ENCODE measurements at places on chromosomes 16 and 17. TPM values are rescaled to one million over a fixed set of nuclear protein-coding genes. Genes with fewer than 3 reads are reported as not detected.
A peak's percentile ranks its signal among the peaks of the same experiment; 100 is the strongest.

GRCh38 chr16:77212741-77213541 lies 13.7 kb downstream of the SYCE1L start:
- peak overlapping the region; percentile 73 for H3K4me3 ChIP-seq
- peaks cover 14% of the 10 kb centered on the region for H3K27me3 ChIP-seq
- DNase-seq: peak; percentile 77
- H3K36me3 ChIP-seq: no peaks in the 10 kb centered on the region

DNA sequence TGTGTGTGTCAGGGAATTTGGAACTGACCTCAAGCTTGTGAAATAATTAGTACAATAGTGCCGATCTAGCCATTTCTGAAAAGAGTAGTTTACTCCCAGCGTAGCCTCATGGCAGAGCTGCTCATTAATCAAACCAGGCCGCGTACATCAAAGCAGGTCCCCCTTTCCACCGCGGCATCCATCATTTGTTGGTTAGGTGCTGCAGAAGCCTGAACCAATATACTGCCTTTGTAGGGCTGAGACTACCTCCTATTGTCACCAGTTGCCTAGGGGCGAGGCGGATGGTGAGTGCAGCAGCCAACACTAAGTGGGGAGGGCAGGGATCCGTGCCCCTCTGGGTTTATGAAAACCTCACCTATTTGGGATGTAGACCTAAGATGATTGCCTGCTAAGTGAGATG lies 264.1 kb downstream of the TMEM114 start:
- H3K27ac ChIP-seq: no peak overlapping the region
- no peak for DNase-seq
- no peaks in the 10 kb centered on the region for H3K27me3 ChIP-seq
- H3K36me3 ChIP-seq: no peaks in the 10 kb centered on the region

GRCh38 chr16:19523184-19523558 lies 571 bp upstream of the CCP110 start:
- H3K36me3 ChIP-seq: peaks cover 4% of the 10 kb centered on the region
- H3K27me3 ChIP-seq: no peaks in the 10 kb centered on the region
- DNase-seq: no peak
- peaks cover 19% of the 10 kb centered on the region for H3K4me1 ChIP-seq
- H3K27ac ChIP-seq: no peak overlapping the region
- no peak overlapping the region for H3K4me3 ChIP-seq

- DNase-seq: no peak
- no peaks in the 10 kb centered on the region for H3K27me3 ChIP-seq
- no peak overlapping the region for H3K27ac ChIP-seq
- H3K4me3 ChIP-seq: no peak overlapping the region
- H3K36me3 ChIP-seq: no peaks in the 10 kb centered on the region
Observed at GRCh38 chr17:5610956-5611355, 26.6 kb upstream of the NLRP1 start.

DNA sequence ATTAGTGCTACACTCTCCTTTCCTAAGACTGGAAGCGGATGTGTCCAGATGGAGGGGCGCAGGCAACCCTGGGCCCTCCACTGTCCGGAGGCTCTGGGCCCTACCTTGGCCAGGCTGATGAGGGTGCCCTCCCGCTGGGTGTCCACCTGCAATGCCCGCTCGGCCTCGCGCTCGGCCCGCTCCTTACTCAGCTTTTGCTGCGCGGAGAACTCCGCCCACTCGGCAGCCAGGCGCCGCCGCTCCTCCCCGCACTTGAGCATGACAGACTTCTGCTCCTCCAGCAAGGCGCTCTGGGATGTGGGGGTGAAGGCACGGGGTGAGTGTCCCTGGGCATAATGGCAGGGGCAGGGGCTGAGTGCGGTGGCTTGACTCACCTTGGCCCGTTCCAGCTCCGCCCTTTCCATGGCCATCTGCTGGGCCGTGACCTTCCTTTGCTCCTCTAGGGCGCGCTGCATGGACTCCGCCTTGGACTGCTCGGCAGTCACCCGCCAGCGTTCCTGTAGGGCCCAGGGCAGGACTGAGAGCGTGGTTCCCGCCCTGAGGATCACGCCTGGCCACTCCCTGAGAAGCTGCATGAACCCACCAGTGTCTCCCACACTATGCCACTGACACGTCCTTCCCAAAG lies 10.1 kb upstream of the MRPL38 start:
- DNase-seq: no peak
- H3K4me1 ChIP-seq: no peaks in the 10 kb centered on the region
- no peaks in the 10 kb centered on the region for H3K27me3 ChIP-seq
- peaks cover 4% of the 10 kb centered on the region for H3K36me3 ChIP-seq

GRCh38 chr17:4515501-4515900 lies 16.8 kb downstream of the SPNS2 start:
- no peaks in the 10 kb centered on the region for H3K36me3 ChIP-seq
- H3K4me1 ChIP-seq: peaks cover 15% of the 10 kb centered on the region
- DNase-seq: no peak
- no peak overlapping the region for H3K27ac ChIP-seq
- H3K4me3 ChIP-seq: no peak overlapping the region

DNA sequence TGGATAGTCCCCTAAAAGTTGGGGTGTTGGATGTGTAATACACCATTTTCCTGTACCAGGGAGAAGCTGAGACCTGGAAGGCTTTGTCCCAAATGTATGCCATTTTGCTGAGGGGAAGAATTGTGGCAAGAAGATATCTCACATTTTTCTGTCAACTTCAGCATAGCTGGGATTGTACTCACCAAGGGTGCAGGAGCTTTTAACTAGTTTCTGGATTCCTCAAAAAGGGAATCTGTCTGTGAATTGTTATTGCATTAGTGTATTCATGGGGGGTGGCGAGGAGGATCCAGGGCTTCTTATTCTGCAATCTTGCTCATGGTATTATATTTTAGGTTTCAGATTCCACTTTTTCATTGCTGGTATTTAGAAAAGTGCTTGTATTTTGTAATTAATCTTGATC lies 208.2 kb upstream of the MYOCD start:
- H3K4me3 ChIP-seq: no peak overlapping the region
- no peaks in the 10 kb centered on the region for H3K36me3 ChIP-seq
- no peak overlapping the region for H3K27ac ChIP-seq
- H3K27me3 ChIP-seq: no peaks in the 10 kb centered on the region

DNA sequence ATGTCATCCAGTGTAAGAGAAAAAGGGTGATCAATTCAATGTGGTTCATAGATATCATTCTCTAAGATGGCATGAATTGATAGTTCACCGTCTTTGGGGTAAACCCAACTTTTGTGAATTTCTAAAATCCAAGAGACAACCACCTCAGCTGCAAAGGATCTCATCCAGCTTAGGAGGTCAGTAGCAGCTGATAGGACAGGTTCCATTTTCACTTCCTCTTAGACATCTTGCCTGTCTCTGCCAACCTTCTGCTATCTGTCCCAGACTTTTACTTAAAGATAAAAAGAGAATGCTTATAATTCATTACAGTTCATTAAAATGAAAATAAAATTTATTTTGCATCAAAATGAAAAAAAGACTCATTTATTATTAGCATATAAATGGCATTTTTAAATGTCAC lies 468.2 kb downstream of the XYLT1 start:
- no peaks in the 10 kb centered on the region for H3K27me3 ChIP-seq
- no peak overlapping the region for H3K4me3 ChIP-seq
- H3K4me1 ChIP-seq: no peaks in the 10 kb centered on the region
- no peak overlapping the region for H3K27ac ChIP-seq

LYRM1 gene
- total RNA-seq: 42.2 TPM

SUMO2 gene
- 210 TPM for total RNA-seq

SLFN5 gene
- 41.4 TPM for total RNA-seq

AHSP gene
- not detected for total RNA-seq

Data from heart left ventricle (tissue), 16 donors.